ENCODE measurements at places on chromosomes 1 and 21. TPM values are rescaled to one million over a fixed set of nuclear protein-coding genes. Genes with fewer than 3 reads are reported as not detected.

Gene EFNA3
- 1.8 TPM for total RNA-seq

Gene ANKRD45
- total RNA-seq: 2.6 TPM

Gene FCRL4
- not detected for total RNA-seq

Gene ANGPTL7
- total RNA-seq: not detected

Gene OR2AK2
- total RNA-seq: not detected

Gene MSH4
- total RNA-seq: 0.59 TPM

Gene PLA2G2D
- total RNA-seq: not detected

Gene OR2L2
- total RNA-seq: not detected

Gene DNM3
- total RNA-seq: 0.55 TPM

Gene FCGR1A
- not detected for total RNA-seq

Gene ZNF683
- not detected for total RNA-seq

Gene DNALI1
- total RNA-seq: 0.89 TPM

Gene LCE3E
- not detected for total RNA-seq

Gene SLAMF9
- total RNA-seq: 0.09 TPM

Gene SERINC2
- total RNA-seq: 8.5 TPM

Gene RNU1-3
- under 0.01 TPM for total RNA-seq

Gene ELAPOR1
- total RNA-seq: 0.89 TPM

Gene DMBX1
- not detected for total RNA-seq

Gene TSPAN2
- 0.30 TPM for total RNA-seq

Gene FAM167B
- total RNA-seq: not detected

Gene FMN2
- total RNA-seq: 5.9 TPM

Gene GSTM5
- total RNA-seq: 1.8 TPM

Gene INSRR
- total RNA-seq: not detected

Gene IQCC
- 0.97 TPM for total RNA-seq

Gene BRINP2
- total RNA-seq: under 0.01 TPM

Data from smooth muscle cell of the umbilical artery (primary cell).